Ecto neural progenitor cell (in vitro differentiated cells): ENCODE measurements at places on chromosomes 12 and 14.

DNA sequence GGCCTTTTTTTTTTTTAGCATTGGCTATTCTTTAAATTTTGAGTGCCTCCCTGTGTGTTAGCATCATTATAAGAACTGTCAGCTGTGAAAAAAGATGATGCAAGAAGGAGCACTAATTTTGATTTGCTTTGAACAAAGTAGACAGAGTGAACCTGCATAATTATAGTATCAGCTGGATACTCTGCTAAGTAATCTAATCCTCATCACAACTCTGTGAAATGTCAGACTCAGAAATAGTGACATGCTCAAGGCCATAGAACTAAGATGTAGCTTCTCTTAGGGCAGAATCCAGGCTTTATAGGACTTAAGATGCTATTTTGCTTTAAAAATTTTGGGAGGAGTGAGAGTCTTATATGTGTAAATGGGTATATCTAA lies 31.9 kb downstream of the FBXO34 start:
- no peak for DNase-seq

GRCh38 chr14:73168691-73169090 lies 32.4 kb downstream of the PSEN1 start:
- DNase-seq: no peak

- no peak for DNase-seq
Measured at GRCh38 chr14:89466484-89466883, 49.5 kb upstream of the FOXN3 start.

DNA sequence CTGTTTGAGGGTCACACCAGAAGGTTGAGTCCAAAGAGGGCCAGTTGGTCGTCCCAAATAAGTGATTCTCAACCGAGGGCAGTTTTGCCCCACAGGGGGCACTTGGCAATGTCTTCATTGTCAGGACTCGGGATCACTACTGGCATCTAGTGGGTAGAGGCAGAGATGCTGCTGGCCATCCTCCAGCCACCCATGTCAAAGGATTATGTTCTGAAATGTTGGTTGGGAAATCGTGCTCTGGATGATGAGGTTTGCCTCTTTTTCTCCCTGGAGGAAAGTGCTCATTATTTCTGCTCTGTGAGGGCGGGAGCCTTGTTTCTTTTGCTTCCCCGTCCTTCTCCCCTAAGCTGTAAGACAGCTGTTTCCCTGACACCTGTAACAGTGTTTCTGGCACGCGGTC lies 3.6 kb downstream of the ZNF839 start:
- DNase-seq: peak; percentile 55

DNA sequence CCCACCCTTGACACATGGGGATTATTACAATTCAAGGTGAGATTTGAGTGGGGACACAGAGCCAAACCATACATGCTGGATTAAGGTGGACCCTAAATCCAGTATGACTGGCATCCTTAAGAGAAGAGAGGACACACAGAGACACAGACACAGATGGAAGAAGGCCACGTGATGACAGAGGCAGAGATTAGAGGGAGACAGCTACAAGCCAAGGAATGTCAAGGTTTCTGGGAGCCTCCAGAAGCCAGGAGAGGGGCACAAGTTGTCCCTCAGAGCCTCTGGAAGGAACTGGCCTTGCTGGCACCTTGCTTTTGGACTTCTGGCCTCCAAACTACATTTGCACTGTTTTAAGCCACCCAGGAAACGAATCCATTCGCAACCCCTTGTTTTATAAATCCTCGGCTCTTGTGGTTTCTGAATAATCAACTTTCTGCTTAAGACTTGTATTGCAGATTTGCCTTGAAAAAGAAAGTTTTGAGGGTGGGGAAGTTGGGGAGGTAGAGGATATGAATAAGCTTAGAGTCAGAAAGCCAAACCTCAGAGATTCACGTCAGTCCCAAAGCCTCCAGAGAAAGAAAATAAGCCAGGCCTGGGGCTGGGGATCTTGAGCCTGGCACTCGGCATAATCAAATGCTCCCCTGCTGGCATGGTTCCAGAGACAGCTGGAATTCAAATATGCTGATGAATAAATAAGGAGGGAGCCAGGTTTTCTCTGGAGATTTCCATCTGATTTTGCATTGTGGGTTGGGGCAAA lies 224.2 kb upstream of the PWP1 start:
- no peak for DNase-seq

DNA sequence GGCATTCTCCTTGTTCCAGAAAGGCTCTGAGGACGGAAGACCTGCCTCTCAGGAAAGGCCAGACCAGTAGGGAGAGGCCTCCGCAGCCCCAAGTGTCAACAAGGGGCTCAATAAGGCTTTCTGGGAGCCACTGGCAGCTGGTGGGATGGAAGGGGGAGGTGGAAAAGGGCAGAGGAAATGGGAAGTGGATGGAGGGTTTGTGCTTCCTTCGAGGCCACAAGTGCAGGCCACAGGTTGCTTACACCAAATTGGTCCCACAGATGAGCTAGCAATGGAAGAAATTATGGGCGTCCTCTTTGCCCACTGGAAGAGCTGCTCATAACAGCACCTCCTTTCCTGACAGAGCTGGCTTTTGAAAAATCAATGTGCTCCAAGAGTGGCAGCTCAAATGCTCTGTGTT lies 28.2 kb downstream of the P2RX4 start:
- DNase-seq: no peak

DNA sequence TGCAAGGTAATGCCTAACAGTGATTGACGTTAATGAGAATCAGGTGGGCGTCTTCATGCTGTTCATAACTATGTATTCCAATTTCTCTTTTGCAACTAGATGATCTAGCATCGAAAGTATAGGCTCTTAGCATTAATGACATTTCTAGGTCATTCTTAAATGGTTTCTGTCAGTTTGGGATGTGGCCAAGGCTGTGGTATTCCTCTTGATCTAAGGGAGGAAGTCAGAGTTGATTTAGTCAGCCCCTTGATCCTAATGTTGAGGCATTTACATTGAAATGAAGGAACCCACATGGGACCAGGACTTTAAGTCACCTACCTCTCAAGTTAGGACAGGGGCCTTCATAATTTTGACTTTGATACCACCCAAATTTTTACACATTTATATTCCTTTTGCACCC lies 448.1 kb downstream of the NPAS3 start:
- no peak for DNase-seq

DNA sequence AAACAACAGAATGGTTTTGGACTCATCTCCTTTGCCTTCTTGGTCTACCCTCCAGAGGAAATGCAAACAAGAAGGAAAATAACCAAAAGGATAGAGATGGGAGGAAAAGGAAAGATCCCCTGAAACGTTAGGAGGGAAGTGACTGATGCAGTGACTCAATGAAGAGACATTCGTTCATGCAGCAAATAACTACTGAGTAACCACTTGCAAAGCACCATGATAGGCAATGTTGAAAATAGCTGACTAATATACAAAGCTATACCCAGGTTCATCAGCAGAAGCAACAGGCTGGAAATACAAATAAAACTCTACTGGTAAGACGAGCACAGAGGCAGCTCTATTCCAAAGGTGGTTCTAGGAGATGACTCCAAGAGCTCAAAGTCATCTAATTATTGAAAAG lies 41.8 kb downstream of the R3HDM2 start:
- DNase-seq: no peak

DNA sequence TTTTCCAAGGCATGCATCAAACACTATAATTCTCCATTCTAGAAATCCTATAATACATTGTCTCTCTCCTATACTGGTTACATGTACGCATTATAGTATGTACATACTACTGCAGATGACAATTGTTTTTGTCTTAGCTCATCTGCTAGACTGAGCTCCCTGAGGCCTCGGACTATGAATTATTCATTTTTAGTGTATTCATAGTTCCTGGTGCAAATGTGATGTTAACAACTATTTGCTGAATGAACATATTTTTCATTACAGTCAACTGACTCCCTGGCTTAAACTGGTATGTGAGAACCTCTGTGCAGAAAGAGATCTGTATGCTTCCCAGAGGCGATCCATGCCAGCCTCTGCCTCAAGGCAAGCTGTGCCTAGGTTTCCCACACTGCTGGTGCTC lies 91.8 kb upstream of the PARP11 start:
- no peak for DNase-seq

DNA sequence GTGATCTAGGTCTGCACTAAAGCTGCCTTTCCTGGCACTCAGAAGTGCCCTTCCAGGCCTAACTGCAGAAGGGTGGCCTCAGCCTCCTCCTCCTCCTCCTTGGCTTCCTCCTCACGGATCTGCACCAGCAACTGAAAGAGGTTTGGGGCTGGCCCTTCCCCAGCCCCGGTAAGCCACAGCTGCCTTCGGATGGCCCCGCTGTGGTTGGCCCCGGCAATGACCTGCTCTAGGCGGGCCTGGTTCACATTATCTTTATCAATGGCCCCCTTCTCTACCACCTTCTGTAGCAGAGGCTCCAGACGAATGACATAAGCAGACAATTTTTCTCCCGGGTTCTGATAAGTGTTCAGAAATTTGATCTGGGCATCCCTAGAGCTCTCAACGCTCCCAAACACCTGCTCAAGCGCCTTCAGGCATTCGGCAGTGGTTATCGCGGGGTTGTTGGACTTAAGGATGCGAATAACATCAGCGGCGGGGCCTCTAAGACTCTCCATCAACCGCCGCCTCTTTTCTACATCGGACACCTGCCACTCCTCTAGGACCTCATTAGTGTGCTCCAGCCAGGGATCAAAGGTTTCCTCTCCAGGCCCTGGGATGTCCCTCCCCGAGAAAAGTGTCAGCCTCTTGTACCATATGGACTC lies 1.5 kb downstream of the PNMA1 start:
- DNase-seq: no peak

DNA sequence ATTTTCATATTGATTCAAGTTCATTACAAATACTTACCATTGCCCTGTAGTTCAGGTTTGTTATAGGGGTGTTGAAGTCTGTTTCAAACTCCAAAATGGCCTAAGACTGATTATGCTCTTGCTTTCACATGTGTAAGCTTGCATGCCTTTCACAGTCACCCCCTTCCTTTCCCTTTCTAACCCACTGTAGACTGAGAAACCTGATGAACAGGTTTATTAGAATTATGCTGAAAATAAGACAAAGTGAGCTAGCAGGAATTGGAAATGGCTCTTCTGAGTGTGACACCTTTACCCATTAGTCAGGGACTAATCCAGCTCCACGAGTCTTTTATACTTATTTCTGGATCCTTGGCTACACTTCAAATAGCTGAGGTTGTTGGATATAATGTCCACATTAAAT lies 38.9 kb downstream of the FBXO33 start:
- no peak for DNase-seq

DNA sequence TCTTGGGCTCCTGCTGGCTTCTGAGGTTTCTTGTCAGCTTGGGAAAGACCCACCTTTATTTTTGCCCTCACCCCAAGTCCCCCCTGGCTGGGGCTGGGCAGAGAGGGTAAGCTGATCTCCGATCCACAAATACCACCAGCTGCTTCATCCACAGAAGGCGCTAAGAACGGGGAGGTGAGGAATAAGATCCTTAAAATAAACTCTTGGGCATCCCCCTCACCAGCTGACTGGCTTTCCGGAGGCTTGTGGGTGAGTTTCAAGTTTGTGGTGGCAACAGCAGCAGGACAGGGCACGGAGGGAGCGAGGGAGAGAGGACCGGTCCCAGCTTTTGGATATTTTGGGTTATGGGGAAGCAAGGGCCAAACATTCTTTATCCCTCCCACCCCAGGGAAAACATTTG lies 20.8 kb upstream of the HSPB8 start:
- DNase-seq: no peak

GRCh38 chr14:57833323-57833722 lies 32.6 kb downstream of the SLC35F4 start:
- DNase-seq: no peak

DNA sequence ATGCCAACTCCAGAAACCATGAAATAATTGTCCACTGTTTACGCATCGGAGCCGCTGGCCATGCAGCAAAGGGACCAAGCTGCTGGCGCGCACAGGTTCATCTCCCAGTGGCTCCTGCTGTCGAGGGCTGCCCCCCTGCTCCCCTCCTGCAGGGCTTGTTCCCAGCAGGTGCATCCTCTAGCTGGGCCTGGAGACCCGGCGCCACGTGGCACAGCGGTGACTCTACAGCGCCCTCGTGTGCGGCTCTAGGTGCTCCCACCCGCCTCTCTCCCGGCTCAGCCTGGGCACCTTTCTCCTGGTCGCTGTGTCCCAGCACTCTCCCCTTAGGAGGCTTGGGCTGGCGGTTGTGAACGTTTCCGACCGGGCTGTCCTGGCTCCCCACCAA lies 37.5 kb upstream of the INF2 start:
- DNase-seq: no peak

DNA sequence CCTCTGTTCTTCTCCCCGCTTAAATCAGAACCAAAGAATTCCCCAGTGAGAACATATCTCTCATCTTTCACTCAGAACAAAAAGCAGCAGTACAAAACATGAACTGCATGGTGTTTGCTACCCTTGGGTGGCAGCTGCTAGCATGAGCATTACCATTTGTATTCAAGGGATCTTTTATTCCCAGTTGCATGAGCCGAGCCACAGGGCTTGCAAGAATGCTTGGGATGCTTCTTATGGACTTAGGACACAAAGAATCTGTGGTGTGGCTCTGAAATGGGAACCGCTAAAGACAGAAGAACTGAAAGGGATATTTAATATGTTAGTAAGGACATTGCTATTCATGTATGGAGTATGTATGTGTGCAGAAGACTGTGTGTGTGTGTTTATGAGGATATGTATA lies 190.6 kb downstream of the TMX1 start:
- no peak for DNase-seq

DNA sequence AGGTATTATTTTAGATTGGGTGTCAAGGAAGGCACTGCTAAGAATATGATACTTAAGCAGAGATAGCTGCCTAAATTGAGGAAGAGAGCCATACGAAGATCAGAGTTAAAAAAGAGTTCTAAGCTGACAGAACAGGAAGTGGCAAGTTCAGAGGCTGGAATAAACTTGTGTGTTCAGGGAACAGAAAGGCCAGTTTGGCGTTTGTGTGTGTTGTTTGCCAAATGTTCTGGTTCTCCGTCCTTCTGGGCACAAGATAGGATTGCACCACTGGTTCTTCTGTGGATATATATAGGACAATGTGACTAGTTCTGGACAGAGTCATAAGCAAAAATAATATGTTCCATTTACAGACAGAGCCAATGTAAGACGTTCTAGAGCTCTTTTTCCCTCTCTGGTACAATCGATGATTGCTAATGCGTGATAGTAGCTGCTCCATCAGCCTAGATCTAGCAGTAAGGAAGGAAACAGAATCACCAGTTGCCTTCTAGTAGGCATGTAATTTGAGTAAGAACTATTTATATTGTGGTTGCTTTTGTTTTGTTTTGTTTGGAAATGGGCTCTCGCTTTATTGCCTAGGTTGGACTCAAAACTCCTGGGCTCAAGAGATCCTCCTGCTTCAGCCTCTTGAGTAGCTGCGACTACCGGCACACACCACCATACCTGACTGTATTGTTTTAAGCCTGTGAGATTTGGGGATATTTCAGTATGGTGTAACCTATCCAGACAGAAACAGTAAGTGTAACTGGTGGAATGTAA lies 7.4 kb downstream of the BBS10 start:
- no peak for DNase-seq

- DNase-seq: no peak
Measured at GRCh38 chr12:39393179-39393578, 49.7 kb downstream of the KIF21A start.
